Stimulated activated CD8-positive, alpha-beta memory T cell treated with anti-CD3 and anti-CD28 coated beads, Interleukin-12 subunit alpha, Interleukin-12 subunit beta, amount 100 ng/mL, for 4 hours (primary cell): ENCODE measurements at places on chromosomes 2 and 18.

DNA sequence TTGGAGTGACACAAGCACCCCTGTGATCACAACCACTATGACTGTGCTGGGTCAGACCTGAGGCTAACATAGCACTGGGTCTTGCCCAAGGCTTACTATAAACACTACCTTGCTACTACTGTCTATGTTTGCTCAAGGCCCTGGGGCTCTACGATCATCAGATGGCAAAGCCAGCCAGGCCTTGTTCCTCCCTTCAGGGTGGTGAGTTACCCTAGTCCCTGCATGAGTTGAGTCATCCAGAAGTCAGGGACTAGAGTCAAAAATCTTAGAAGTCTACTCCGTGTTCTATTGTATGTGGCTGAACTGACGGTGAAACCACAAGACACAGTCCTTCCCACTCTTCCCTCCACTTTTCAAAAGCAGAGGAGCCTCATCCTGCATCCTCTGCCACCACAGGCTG is 551.2 kb upstream of the FSIP2 start:
- DNase-seq, result no peak

DNA sequence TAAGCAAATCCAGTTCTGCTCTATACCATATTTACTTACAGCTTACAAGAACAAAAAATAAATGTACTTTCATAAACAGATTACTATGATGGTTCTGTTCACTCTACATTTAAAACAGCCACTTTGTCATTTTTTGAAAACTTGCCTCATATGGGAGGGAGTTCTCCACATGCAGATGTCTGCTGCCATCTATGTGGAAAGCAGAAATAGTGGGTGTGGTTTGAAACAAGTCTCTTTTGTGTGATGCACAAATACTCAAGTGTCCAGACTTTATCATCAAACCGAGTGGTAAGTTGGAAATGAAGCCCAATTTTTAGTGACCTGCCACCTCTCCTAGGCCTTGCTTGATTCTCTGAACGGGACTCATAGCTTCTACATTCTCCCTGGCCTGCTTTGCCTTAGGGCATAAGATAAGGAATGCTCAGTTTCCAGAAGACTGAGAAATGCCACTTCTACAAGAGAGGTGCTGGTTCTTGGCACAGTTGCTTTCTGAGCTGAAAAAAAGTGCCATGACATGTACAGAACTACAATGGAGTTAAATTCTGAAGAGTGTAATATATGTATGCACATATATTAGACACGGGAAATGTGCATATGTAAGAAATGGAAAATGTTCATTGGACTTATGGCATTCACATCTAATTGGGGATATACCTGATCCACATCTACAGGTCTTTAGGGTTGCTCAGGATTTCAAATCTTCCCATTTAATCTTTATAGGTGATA is 221.0 kb downstream of the SLC8A1 start:
- no peak for DNase-seq

- DNase-seq, result no peak
These were observed 23.4 kb downstream of the XRCC5 start for GRCh38 chr2:216132585-216132984.

DNA sequence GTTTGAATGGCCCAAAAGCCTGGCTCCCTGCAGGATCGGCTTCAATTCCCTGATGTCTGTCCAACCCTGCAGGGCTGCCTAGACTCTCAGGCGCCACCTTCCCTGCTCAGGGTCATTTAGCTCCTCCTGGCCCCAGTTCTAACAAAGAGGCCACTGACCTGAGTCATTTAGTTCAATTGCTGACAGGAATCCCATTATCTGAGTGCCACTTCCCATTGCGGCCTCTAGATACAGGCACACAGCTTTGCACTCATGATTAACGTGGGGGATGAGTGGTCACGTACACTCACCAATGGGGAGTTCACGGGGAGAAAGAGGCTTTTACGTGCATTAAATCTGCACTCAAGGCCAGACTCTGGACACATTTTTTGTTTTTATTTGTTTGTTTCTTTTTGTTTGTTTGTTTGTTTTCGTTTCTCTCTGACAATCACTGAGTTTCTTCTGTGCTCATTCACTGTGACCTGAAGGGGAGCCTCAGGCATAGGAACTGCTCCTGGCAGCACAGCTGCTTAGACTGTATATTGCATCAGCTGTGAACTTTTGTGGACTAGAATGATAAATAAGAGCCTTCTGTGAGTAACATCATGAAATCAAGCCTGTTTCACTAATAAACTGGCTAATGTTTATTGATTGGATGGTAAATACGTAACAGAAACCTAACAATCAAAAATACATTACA is 118.9 kb upstream of the CTNNA2 start:
- DNase-seq, result no peak

- DNase-seq, result no peak
These were observed 326.8 kb downstream of the CCDC85A start for GRCh38 chr2:56510610-56511009.

DNA sequence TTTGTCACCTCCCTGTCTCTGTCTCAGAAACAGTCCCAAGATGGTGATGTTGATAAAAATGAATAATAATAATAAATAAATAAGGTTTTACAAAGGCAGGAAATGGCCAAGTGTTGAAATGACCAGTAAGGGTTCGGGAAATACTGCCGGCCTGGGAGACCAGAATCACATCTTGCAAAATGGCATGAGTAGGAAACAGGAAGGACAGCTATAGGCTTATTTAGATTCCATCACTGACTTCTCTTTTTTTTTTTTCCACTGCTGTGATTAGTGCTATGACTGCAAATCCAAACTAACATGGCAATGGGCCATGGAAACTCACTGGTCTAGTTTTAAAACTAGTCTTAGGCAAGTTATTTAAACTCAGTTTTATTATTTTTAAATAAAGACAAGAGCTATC is 60.6 kb downstream of the SCN1A start:
- no peak for DNase-seq

GRCh38 chr2:226351711-226352110 is 447.9 kb downstream of the IRS1 start:
- no peak for DNase-seq

GRCh38 chr2:196208915-196209314 is 37.5 kb upstream of the STK17B start:
- no peak for DNase-seq

DNA sequence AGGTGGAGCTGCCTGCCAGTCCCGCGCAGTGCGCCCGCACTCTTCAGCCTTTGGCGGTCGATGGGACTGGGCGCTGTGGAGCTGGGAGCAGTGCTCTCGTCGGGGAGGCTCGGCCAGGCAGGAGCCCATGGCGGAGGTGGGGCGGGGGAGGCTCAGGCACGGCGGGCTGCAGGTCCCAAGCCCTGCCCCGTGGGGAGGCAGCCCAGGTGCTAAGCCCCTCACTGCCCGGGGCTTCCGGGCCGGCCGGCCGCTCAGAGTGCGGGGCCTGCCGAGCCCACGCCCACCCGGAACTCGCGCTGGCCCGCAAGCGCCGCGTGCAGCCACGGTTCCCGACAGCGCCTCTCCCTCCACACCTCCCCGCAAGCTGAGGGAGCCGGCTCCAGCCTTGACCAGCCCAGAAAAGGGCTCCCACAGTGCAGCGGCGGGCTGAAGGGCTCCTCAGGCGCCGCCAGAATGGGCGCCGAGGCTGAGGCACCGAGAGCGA is 316.4 kb downstream of the RND3 start:
- no peak for DNase-seq

DNA sequence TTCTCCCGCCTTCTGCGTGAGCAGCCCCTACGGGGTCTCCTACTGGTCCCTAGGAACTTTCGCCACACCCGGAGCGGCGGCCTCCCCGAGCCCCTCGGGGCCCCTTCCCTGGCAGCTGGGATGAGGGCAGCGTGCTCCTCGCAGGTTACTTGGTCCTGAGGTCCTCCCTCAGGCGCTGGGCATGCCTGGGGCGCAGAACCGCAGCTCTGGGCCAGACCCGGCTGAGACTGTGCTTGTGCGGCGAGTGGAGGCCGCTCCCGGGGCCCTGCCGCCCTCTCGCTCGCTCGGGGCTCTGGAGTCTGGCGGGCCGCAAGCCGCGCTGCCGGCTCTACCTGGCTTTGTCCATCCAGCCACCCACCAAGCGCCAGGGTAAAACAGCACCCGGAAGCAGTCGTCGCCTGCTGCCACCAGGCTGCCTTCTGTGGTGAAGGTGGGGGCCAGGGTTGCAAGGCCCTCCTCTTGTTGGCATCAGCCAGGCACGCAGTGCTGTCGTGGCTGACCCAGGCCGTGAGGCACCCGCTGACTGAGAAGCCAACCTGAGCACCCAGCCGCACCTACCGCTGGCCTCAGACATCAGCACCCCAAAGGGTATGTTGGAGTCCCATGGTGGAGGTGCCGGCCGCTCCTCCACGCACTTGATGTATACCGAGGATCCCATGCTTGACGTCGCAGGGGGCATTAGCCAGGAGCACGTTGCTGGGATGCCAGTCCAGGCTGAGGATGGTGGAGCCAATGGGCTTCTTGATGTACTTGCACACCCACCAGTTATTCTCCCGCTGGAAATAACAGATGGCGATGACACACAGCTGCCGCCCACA is 46.1 kb upstream of the PTH2R start:
- no peak for DNase-seq

DNA sequence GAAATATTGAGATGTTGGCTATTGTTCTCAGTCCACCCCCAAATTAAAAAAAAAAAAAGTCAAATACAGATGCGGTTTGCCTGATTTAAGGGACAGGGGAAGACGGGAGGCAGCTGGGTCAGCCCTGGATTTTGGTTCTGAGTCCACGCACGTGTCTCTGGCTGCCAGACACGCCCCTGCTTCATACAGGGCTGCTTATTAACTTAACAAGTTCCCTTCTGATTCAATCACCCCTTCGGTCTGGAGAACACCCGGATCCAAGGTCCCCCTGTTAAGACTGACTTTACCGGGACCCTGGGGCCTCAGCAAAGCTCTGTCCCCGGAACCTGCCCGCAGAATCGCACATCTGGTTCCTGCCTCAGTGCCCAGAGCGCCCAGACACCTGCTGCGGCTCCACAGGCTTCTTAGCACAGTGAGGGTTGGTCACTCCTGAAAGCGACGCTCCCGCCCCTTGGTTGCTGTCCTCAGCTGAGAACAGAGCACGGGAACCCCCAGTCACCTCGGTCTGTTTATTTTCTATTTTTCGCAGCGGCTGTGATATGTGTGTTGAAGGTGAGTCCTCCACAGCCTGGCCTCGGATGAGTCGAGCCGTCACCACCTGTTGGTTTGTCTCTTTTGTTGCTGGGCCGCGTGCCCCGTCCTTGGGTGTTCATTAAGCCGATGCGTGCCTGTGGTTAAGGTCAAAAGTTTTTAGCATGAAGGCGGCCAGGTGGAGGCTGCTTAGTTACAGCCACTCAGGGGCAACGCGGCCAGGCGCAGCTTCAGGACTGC is 57.2 kb downstream of the RTP5 start:
- DNase-seq, result no peak

DNA sequence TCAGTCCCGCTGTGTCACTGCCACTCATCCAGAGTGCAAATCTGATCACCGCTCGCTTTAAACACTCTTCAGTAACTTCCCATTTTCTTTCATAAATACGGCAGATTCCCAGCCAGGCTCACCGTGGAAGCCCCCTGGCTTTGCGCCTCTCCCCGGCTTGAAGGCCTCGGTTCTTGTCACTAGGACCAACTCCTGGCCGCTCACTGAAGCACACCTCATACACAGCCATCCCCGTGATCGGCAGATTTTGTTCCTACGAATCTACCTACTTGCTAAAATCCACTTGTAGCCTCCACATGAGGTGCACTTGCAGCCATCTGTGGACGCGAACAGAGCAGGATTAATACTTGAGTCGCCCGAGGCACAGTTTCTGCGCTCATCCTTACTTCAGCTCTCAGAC is 462.4 kb upstream of the MYT1L start:
- DNase-seq, result no peak
